ENCODE measurements at places on chromosomes 1 and 21.

GRCh38 chr1:57826535-57826934 is 402.7 kb upstream of the DAB1 start:
- DNase-seq, result no peak

DNA sequence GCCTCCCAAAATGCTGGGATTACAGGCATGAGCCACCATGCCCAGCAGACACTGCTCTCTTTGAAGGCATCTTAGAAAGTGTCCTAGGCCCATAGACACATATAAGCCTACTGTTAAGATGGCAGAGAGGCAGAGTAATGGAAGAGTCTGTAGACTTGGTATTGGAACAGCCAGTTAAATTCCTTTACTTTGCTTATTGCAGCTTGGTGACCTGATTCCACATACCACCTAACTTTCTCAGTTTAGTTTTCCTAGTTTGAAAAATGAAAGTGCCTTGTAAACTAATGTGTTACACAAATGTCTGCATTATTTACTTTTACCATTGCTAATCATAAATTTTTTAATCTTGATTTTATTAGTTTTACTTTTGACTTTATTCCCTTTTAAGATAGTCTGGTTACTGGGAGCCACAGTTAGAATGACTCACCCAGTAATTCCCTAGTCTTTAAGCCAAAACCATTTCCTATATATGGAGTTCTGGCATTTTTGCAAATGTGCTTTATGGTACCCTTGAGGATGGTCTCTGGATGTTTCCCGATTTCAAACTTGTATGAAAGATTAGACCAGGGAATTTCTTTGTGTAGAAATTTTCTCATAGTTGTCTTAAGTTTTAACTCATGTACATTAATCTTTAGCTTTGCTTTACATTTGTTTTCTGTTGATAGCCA is 6.4 kb downstream of the SMAP2 start:
- no peak for DNase-seq

DNA sequence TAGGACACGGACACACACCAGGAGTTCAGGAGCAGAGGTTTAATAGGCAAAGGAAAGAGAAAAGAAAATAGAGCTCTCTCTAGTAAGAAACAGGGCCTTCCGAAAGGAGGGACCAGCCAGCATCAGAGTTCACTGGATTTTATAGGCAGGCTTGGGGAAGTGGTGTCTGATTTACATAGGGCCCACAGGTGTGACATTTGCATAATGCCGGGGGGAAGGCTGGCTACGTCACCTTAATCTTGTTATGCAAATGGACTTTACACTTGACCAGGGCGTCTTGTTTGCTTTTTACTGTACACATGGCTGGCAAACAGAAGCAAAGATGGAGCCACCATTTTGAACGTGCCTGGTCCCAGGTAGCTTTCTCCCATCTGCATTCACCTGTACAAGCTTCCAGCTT is at the start of gene OR14A16:
OR14A16 (minus strand) TSS at position 97 of the 400 bp plus-strand sequence. CDS start 8,390 bp downstream, outside the sequence.
- no peak for DNase-seq

- DNase-seq, result no peak
Observed at GRCh38 chr1:45620588-45621500, 3.0 kb downstream of the CCDC17 start.

- DNase-seq, result no peak
Observed at GRCh38 chr1:172671591-172671990, 12.7 kb downstream of the FASLG start.

DNA sequence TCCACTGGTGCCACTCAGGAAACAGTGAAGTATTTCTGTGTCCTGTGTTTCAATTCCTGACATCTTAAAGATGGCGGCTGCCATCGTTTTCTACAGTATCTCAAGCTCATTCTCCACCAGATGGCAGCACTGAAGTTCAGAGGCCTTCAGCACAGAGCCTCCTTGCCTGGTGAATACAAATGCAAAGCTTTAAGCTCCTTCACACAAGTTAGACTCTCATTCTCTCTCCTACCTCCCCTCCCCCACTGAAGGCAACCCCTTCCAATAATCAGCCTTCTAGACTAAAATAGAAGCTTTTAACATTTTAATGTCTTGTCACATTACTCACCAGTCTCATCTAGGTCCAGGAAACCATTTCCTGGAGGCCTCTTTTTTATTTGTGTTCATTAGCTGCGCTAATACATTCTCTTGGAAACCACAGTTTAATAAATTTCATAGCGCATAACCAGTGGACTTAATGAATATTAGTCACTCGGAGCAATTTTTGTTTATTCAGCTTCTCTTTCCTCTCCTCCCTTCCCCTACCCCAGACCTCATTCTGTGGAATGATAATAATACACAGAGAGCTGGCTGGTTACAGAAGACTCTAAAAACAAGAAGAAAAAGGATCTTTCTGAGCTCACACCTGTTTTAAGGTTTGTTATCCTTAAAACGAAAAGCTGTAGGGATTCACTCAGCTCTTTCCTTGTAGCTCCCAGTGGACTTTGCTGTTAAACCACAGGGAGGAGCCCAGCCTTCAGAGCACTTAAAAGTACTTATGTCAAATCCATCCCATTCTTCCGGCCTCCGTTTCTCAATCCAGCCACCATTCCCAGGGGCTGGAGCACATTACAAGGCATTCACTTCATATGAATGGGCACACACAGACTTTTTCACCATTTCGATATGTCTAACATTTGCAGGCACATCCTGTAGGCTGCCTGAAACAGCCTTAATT is 384.9 kb downstream of the HLX start:
- peak; percentile 66 for DNase-seq

DNA sequence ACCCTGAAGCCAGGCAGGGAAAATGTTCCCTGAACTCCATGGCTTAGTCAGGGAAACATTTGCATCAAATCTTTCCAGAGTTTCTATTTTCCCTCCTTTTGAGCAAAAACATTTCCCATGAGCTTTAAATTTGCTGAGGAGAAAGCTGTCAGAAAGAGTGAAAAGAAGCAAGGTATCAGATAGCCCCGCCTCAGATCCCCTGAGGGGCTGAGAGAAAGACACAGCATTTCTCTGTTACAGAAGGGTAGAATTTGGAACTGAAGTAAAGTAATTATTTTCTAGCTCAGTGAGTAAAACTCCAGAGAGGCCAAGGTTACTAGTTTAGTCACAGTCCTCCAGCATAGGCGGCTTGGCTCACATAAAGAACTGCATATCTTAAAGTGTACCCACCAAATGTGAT is 10.6 kb downstream of the FMO1 start:
- no peak for DNase-seq

GRCh38 chr1:200211157-200211556 is 183.6 kb downstream of the NR5A2 start:
- no peak for DNase-seq

DNA sequence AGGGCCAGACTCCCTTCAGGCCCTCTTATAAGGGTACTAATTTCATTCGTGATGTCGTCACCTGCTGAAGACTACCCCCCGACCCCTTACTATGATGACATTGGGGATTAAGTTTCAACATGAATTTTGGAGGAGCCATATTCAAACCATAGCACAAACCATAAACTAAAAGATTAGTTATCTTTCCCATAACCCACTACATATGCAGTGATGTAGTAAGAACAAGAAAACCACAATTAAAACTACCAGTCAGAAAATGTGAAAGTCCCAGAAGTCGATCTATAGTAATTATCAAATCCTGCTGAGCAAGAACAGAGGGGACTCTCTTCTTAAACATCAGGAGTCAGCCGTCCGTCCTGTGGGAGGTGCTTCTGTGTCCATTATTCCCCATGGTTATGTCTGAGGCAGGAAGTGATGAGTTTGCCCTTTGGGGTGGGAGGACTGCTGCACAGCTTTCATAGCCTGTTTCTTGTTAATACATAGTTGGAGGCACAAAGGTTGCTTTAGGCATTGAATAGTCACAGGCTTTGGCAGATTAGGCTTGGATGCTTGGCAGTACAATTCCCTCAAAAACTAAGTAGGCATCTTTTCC is 35.9 kb upstream of the PTGFRN start:
- DNase-seq, result no peak

Data from OCI-LY7 (cell line).